ENCODE measurements at places on chromosomes 4 and X.

- DNase-seq = no peak
Observed at GRCh38 chr4:39046249-39046648, 14.0 kb upstream of the TMEM156 start.

DNA sequence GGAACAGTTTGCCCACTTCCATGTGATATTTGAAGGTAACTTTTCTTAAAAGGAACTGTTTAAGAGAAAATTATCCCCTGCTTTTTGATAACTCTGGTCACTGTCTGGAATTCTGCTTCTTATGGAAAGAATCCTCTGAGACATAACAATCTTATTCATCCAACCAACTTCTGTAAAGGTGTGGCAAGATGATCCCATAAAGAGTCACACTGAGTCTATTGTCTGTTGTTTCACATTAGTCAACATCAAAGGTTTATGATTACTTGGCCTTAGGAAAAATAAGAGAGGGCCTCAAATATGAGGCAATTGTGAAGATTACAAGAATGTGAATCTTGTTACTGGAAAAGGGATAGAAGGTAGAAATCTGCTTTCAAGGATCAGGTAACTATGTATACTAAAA, 88.0 kb upstream of the MAGEB18 start:
- DNase-seq = no peak

DNA sequence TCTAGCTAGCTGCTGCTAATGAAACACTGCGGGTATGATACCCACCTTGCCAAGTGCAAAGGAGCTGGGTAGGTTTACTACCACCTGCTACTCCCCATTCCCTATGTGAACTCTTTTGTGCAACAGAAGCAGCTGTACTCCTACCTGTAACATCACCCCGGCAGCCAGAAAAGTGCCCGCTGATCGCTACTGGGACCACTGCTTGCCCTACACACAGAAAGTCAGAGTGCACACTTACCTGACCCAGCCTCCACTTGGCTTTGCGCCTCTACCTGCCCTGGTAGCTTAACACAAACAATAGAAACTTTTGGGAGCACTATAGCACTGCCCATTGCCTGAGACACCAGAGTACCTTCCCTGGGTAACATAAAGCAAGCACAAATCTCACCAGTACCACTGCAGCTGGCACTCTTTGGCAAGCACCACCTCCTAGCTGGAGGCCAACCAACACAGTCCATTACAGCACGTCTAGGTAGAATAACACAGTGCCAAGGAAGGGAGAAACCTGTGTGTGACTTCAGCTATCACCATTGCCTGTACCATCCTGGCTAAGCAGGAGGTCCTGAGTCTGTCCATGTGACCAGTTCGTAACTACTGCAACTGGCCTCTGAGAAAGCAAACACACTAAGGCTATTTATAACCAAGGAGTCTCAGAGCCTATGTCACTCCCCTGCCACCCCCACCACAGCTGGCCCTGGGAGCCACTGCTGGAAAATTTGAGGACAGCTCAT, 80.1 kb downstream of the CENPC start:
- DNase-seq = no peak

DNA sequence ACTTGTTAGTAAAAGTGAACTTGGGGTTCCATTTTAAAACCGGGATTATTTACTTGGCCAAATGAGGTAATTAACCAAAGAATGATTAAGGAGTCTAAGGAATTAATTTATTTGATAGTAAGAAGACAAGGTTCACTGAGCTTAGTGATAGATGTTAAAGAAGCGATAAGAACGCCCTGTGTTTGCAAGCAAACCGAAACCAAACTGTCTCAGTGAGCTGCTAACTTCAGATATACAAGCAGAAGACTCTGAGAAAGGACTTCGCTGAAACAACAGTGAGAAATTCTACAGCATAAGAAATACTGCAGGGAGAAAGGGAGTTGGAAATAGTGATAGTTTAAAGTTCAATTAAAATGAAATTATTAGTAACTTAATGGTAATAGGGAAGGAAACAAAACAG, 37.6 kb upstream of the SHISA3 start:
- DNase-seq = no peak

GRCh38 chrX:110584083-110584482, 211.5 kb downstream of the CHRDL1 start:
- DNase-seq = no peak

DNA sequence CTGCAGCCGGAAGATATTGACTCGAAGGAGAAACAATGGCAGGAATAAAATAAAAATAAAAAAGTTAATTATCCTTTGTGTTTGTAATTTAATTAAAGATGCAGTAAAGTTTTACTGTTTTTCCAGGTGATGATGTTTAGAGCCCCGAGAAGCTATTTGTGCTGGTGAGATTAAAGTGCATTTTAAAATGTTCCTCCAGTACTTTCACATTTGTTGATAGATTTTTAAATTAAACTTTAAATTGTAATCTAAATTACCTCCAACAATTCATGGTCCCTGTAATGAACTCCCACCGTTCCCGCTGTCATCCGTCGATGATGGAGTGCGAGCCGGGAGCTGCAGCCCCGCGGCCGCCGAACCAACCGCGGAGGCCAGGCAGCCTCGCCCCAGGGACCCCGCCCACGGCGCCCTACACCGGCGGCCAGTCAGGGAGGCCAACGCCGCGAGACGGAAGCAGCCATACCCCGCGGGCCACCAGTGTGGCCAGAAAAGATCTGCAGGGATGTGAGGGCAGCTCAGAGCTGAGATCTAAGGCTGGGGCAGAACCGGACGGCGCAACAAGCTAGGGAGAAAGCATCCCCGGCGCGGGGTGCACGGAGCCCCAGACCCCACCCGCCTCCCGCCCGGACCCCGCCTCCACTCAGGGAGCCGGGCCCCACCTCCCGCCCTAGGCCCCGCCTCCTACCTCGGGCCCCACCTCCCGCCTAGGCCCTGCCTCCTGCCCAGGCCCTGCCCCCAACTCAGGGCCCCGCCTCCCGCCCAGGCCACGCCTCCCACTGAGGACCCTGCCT, 104.0 kb downstream of the FAM53A start:
- no peak for DNase-seq

GRCh38 chr4:40200875-40201801, 4.3 kb downstream of the RHOH start:
- DNase-seq = no peak

DNA sequence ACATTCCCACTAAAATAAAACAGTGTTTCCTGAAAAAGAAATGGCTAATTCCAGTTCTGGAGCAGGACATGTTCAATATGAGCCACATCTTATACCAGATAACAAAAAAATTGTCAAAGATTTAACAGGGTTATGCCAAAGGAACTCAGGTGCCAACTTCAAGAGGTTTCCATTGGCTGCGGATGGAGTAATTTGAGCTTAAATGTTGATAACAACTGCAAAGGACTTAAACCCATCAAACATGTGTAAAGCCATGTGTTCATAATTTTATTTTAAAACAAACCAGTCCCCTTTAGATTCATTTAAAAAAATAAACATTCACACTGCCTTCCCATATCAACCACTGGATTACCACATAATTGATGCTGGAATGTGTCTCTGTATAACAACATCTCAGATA, 156.4 kb upstream of the PCDH18 start:
- no peak for DNase-seq

- DNase-seq = no peak
Observed at GRCh38 chrX:107602694-107603239, 25.5 kb upstream of the PRPS1 start.

- DNase-seq = no peak
Observed at GRCh38 chrX:134459683-134460004, 321 bp upstream of the HPRT1 start.

GRCh38 chr4:110211007-110211769, 12.8 kb upstream of the ELOVL6 start:
- DNase-seq = no peak

GRCh38 chr4:166252487-166253402, 379.7 kb downstream of the TLL1 start:
- no peak for DNase-seq
